ENCODE measurements at places on chromosomes 3 and 15.
A peak's percentile ranks its signal among the peaks of the same experiment; 100 is the strongest.

DNA sequence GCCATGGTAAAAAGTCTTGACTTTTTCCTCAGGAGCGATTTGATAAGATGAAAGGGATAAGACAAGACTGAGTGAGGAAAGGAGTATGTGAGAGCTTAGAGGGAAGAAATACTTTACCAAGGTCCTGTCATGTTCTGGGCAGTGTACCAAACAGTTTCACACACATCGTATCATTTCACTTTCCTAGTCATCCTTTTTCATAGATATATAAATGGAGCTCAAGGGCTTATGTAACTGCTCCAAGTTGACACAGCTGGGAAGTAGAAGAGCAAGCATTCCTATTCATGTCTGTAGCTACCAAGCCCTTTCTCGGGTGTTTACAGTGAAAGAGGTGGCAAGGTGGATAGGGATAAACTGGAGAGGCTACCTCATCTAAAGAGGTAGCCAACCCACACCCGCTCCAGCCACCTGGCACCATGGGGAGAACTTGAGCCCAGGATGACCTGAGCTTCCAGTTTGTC, 57.4 kb downstream of the MRPS25 start:
- DNase-seq = no peak

- no peak for DNase-seq
Observed at GRCh38 chr3:138569090-138569489, 25.0 kb downstream of the CEP70 start.

GRCh38 chr3:50155891-50156290, 767 bp downstream of the SEMA3F start:
- DNase-seq = no peak

DNA sequence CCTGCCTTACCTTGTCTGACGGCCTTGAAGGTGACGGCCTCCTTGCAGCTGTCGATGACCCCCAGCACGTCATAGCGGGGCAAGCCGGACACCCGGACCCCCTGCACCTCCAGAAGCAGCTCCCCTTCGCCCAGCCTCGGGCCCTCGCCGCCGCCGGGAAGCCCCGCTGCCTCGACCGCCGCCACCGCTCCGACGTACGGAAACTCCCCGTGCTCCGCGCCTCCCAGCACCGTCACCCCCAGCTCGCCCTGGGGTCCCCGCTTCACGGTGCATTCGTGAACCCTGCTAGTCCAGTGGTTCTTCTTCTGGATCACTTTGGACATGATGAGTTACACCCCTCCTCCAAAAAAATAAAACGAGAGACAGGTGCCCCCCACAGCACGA, 740 bp downstream of the MAGI1 start:
- no peak for DNase-seq

GRCh38 chr3:186025161-186025560, 83.7 kb downstream of the ETV5 start:
- DNase-seq = no peak

DNA sequence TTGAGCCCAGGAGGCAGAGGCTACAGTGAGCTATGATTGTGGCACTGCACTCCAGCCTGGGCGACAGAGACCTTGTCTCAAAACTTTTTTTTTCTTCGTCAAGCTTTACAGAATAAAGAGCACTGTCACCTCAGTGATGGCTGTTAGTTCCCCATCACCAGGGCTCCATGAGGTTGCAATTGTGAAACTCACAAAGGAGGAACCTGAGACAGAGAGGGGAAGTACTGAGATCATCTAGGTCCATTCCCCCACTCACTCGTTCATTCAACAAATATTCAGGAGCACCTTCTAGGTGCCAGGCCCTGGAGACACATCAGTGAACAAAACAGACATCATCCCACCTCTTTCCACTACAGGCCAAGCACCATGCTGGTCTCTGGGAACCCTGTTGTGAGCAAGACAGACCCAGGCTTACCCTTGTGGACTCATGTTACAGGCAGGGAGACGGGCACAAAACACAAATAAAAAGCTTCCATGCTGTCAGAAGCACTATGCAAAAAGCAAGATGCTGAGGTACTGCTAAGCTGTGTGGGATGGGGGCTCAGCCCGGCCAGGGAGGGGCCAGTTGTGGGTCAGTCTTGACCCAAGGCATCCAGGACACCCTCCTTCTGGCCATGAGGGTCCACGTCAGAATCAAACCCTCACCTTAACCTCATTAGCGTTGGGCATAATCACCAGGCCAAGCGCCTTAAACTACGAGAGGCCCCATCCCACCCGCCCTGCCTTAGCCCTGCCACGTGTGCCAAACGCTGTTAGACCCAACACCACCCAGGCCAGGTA, 2.1 kb upstream of the RHO start:
- DNase-seq = peak; percentile 76

DNA sequence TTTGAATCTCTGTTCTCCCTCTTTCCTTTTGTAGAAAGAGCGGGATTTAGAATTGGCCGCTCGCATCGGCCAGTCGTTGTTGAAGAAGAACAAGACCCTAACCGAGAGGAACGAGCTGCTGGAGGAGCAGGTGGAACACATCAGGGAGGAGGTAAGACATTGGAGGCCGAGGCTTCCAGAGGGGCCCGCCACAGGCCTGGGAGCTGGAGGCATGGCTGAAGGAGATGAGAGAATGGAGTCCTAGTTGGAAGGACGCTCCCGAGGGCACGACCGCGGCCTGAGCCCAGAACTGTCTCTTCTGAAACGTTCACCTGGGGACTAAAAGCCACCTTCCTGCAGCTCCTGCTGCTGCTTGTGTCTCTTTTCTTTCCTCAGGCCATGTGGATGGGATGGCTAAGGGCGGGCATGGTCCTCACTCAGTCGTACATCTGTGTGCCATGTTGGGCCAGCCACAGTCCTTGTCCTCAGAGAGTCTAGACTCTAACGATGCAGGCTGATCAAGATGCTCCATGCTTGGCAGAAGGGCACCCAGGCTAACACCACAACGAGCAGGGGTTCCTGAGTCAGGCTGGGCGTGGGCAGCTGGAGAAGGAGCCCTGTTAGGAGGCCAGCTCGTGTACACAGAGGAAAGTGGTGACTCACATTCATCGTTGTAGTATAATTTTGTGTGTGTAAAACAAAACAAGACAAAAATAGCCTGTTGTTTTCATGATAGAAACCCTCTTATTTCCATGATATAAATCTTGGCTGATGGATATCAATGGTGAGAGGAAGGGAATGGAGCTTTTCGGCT, 81.1 kb downstream of the CCK start:
- no peak for DNase-seq

DNA sequence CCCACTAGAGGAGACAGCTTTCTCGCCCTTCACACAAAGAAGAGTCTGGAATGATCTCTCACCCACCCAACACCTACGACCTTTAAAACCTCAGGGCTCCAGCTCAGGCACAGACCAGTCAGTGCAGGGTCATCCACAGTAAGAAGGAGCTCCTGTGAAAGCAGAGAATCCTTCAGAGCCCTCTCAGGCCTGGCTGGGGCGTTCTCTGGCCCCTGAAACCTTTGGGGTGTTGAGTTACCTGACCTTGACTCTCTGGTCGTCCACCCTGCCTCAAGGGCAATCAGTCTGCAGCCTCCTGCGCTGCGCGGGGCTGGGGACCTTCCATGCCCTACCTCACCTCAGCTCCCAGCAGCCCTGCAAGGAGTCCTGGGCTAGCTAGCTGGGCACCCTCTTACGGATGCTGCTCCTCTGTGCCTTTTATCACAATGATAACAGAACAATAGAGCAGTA, 106.2 kb downstream of the ADCY5 start:
- DNase-seq = no peak

- no peak for DNase-seq
Observed at GRCh38 chr15:80118956-80119355, 33.8 kb upstream of the FAH start.

DNA sequence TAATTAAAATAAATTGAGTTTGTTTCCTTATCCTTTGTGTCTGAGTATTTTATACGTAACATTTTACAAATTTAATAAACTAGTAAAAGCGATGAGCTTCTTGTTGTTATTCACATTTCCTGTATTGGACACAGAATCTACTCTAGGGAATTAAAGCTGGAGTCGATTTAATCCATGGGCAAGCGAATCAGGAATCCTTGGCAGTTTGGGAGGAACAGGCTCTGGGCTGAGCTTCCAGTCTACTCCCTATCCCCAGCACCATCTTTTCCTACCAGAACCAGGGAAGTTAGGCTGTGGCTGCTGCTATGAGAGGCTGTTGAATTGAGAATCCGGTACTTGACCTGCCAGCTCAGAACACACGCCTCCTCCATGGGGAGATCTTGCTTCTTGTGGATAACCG, 437.3 kb upstream of the TPM1 start:
- DNase-seq = no peak

DNA sequence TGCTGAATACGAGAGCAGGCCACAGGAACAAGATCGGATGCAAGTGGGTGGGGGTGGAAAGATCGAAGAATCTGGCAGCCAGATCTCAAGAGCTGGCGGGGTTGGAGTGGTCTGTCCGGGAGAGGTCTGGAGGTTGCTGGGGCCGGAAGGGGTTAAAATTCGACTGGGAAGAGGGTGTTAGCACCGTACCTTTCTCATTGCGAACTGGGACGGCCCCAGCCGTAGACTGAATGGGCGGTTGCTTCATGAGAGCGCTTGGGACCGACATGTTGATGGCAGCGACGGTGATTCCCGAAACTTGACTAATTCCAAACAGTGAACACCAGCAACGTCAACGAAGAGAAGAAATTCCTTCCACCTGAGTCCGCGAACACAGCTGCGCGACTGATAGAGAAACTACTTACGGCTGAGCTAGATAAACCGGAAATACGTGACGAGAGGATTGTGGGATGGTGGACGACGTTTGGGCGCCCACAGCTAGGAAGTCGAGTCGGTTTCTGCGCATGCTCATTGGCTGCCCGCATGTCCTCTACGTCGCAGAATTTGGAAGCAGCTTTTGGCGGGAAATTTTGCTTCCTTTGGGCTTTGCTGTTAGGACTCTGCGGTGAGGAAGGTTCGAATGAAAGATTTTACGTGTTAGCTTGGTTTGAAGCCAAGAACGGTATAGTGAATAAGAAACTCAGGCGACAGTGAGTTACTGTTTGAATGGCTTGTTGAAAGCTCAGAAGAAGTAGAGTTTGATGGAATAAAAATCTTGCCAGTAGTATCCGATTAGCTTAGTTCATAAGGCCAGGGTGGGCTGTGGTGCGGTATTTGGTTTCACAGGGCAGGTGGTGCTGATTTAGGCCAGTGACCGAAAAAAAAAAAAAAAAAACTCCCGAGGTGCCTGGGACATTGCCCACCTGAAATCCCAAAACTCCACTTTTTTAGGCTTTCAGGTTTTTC, at the start of gene MFAP1:
MFAP1 (minus strand) TSS at position 389 of the 945 bp plus-strand sequence; CDS start at position 268, 121 bp downstream.
- peak; percentile 56 for DNase-seq

DNA sequence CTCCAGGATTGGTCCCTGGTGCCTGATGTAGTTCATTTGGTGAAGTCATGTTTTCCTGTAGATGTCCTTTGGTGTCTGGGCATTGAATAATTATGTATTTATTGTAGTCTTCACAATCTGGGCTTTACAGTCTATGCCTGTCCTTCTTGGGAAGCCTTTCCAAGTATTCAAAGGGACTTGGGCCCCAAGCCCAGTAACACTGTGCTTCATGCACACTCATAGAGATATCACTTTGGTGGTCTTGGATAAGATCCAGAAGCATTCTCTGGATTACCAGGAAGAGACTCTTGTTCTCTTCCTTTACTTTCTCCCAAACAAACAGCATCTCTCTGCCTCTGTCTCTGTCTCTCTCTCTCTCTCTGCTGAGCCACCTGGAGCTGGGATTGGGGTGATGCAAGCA, 281.1 kb upstream of the GOLGA6L4 start:
- no peak for DNase-seq

DNA sequence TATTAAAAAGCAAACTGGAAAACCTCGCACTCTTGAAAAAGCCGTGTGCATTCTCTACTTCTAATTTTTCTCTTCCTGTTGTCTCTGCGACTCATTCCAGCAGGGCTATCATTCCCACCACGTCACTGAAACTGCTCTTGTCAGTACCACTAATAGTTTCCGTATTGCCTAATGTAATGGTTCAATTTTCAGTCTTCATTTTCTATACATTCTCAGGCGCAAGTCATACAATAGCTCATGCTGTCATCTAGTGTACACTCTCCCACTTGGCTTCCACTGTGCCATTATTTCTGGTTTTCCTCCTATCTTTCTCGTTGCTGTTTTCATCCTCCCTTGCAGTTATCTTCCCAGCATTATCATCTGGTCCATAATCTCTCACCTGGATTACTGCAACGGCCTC, 160.2 kb downstream of the SPATA16 start:
- DNase-seq = no peak

DNA sequence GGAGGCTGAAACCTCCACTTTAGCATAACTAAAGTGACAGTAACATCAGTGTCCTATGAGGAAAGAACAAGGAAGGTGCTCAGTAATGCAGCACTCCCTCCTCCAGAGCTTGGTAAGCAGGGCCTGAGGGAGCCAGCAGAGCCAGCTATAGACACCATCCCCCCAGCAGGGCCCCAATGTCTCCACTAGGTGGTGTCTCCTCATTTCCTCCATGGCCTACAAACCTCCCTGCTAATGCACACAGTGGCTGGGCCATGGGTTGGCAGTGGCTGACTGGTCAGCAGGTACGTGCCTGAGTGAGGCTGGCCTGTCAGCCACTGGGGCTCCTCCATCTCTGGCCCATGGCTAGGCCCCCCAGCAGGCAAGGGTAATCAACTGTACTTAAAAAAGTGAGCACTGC, 13.6 kb downstream of the MRPS25 start:
- no peak for DNase-seq

GRCh38 chr3:178826435-178827123, 245.0 kb downstream of the ZMAT3 start:
- no peak for DNase-seq

DNA sequence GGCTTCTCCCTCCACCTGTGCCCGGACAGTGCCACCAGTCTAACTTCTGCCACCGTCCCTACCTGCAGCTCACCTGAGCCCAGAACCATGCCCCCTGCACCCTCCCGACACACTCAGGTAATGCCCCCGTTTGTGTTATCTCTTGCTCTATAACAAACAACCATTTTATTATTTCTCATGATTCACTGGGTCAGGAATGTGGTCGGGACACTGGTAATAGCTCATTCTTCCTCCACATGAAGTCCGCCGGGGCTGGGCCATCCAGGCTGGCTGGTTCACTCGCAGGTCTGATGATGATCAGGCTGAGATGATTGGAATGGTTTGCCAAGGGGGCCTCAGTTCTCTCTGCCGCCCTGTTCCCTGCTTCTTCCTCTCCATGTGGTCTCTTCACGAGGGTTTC, 20.3 kb upstream of the NR2E3 start:
- DNase-seq = no peak

- DNase-seq = no peak
Observed at GRCh38 chr3:111521891-111522290, 20.1 kb upstream of the CD96 start.

GRCh38 chr3:58519668-58520402, 17.2 kb downstream of the ACOX2 start:
- DNase-seq = no peak

DNA sequence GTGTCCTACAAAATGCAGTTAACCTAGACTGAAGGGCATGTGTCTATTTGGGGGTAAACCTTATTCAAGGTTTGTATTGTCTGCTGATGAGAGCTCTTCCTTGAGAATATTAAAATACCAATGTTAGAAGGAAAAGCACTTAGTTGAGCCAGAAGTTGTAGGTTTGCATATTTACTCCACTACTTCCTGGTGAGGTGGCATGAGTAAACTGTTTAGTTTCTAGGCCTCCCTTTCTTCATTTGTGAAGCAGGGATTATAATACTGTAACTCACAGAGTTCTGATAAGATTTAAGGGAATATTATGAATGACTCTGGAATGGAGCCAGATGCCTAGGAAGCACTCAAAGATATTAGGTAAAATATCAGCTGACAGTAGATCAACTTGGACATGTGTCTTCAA, 46.7 kb downstream of the CD200R1L start:
- DNase-seq = no peak

- DNase-seq = no peak
Observed at GRCh38 chr3:136728473-136728872, 23.7 kb downstream of the STAG1 start.
